ENCODE measurements at places on chromosomes 5 and 9.
A peak's percentile ranks its signal among the peaks of the same experiment; 100 is the strongest.

GRCh38 chr9:33229359-33230114 lies 10.4 kb upstream of the SPINK4 start:
- DNase-seq, result no peak

DNA sequence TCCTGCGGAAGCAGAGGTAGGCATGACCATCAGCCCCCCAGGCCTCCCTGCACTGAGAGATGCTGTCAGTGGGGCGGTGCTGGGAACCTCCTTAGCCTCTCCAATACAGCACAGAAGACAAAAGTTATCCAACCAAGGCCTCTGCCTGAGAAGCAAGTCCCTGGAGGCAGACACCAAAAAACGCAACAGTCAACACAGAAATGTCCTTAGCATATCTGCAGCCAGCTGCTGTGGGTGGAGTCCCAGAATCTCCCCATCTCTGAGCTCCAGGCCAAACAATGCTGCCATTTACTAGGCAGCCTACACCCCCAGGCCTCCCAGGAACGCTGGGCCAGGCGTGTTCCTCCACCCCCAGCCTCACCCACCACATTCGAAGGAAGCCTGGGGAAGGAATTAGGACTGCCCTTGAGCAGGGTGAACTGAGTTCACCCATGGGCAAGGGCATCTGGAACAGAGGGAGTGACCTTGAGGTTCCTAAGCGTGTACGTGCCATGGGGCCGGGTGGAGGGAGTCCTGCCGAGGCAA lies 43.7 kb downstream of the STK10 start:
- DNase-seq, result peak; percentile 88

DNA sequence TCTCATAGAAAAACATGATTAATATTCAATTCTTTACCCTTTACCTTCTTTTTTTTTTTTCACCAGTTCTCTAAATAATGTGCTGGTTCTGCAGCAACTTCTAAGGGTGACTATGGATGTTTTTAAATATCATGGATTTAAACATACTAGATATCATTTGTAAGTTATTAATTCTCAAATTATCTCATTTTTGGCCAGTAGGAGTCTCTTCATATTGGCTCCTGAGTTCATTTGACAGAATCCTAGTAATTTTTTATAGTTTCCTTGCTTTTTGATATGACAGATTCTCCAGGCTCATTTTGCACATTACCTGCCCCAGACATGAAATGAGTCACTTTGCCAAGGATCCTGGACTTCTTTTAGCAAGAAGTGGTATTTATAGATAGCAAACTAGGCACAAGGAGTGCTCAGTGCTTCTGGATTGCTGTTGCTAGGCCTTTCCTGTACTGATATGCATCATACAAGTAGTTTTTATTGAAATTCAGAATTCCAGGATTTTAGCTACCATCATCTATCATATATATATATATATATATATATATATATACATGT lies 201.3 kb upstream of the IL12B start:
- DNase-seq, result no peak

- no peak for DNase-seq
Observed at GRCh38 chr5:100518377-100518776, 16.8 kb upstream of the FAM174A start.

- DNase-seq, result peak; percentile 29
Observed at GRCh38 chr5:147558826-147559225, 49.0 kb upstream of the DPYSL3 start.

DNA sequence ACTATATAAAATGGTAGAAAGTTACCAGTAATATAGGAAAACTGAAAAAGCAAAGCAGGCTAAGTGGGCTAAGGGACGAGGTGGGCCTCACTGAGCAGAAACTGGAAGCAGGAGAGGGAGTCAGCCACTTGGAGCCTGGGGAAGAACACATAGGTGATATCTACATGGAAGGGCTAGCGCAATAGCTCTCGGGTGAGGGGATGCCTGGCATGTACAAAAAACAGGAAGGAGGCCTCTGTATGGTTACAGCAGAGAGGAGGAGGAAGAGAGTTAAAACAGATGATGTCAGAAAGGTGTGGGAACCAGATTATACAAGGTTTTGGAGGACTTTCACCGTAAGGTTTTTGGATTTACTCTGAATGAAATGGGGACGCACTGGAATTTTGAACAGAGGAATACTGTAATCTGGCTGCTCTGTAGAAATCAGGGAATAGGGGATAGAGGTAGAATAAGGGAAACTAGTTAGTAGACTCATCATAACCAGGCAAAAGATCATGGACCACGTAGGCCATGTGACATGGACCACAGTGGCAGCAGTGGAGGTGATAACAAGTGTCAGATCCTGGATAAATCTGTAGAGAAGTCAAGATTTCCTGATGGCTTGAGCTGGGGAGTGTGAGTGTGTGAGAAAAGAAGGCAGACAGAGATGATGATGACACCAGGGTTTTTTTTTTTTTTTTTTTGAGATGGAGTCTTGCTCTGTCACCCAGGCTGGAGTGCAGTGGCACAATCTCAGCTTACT lies 52.5 kb downstream of the FNBP1 start:
- DNase-seq, result no peak

DNA sequence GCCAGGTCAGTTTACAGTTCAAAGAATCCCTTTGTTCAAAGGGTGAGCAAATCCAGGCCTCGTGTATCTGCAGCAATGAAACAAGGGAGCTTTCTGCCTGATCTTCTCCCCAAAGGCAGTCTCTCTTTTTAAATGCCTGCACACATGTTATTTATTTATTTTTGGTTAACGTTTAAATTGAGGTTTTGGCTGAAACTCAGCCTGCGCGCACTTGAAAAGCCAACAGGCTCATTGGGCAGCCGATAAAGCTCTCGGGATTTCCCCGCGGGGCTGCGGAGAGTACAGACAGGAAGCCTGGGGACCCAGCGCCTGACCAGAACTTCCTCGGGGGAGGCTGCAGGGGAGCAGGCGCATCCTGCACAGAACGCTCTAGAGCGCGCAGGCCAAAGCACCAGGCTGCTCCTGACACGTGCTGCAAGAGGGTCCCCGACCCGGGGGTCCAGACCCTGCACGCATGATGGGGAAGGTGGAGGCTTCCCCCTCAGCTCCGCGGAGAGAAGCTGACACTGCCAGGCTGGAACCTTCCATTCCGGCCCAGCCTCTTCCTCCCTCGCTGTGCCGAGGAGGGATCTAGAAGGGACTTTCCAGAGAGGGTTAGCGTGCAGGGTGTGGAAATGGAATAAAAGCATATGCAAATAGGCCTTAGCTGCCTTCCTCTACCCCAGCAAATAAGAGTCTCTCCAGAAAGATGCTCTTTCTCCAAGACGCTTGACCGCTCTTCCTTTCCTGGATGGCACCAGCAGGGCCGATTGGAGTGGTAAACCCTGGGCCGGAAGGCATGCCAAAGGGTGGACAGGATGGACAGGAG lies 46.1 kb downstream of the PTTG1 start:
- peak; percentile 65 for DNase-seq

DNA sequence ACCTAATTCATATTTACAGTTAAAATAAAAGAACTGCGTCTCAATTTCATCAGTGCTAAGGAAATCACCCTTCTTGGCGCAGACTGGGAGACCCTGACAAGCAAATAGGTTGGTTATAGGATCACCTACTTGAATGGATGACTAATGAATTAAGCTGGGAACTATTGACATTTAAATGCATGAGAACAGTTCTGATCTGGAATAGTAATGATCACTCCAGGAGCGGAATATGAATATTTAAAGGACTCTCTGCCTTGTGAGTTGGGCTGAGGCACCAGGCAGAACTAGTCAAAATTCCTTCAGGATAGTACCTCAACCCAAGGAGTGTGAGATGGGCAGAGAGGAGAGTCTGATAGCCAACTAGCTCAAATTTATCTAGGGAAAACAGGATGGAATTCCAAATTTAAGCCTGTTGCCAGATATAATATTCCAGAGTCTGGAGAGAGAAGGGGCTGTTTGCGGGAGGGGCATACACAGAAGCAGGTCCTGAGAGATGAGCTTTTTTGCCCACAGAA lies 364.4 kb downstream of the CSNK1G3 start:
- no peak for DNase-seq

GRCh38 chr5:411728-412127 lies 31.2 kb upstream of the EXOC3 start:
- DNase-seq, result no peak

DNA sequence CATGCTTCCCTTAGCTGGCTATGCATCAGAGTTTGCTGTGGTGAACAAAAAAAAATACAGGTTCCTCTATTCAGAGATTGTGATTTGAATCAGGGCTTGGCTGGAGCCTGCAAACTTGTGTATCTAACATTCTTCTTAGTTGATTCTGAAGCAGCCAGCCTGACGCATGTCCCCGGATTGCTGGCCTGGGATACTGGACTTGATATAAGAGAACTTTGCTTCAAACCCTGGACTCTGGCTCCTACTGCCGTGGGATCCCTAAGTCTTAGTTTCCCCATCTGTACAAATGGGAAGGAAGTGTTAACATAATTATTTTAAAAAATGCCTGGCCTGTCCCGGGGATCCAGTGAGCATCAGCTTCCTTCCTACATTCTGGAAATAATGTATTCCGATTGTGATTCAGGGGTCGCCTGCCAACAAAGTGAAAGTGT lies 292.8 kb downstream of the ARHGEF28 start:
- peak; percentile 53 for DNase-seq

- no peak for DNase-seq
Observed at GRCh38 chr9:82020331-82020730, 31.8 kb downstream of the SPATA31D1 start.

DNA sequence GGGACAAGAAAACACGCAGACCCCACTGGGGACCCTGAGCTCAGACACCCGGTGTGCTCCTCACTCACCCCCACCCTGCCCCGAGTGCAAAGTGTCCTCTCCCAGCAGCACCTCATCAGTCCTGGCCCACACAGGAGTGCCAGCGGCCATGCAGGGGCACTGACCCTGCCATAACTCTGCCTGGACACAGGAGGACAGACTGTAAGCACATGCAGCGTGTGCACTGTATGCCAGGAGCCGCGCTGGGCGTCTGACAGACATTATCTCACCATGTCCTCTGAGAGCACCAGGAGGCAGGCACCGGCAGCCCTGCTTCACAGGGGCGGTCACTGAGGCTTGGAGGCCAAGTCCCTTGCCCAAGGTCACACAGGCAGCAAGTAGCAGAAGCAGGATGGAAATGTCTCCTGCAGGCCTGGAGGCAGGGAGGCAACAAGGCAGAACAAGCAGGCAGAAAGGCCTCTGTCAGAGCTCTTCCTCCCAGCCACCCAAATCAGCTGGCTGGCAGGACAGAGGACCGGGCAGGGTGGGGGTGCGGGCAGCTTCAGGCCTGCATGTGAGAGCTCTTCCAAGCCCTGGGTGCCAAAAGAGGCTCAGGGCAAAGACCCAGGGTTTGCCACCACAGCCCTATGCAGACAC lies 8.4 kb downstream of the EEIG1 start:
- peak; percentile 80 for DNase-seq

DNA sequence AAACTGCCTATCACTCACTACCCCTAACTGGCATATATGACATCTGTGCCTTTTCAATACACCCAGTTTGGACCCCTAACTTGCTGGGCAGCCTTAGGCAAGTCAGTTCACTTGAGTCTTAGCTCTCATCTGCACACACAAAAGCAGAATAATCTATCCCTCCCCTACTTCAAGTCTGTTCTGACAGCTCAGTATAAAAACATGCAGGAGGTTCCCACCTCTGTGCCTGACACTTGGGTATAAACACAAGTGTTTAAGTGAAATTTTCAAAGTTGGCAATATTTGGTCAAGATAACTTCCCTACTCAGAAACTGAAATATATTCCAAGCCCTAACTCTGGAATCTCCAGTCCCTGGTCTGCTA lies 12.6 kb downstream of the HNRNPH1 start:
- no peak for DNase-seq

GRCh38 chr5:135491552-135492318 lies 39.6 kb upstream of the TIFAB start:
- no peak for DNase-seq

GRCh38 chr9:34536685-34537084 lies 13.9 kb upstream of the ENHO start:
- DNase-seq, result no peak

GRCh38 chr5:20694121-20694520 lies 706.1 kb upstream of the CDH18 start:
- DNase-seq, result no peak
